Stimulated activated CD4-positive, alpha-beta T cell treated with anti-CD3 and anti-CD28 coated beads, TNF-alpha, amount 100 ng/mL, for 24 hours (primary cell): ENCODE measurements at places on chromosomes 7 and 10.

- DNase-seq: no peak
Observed at GRCh38 chr10:46549171-46550075, 7.0 kb downstream of the GPRIN2 start.

- DNase-seq: no peak
Observed at GRCh38 chr10:60480865-60481563, 91.3 kb upstream of the ANK3 start.

- DNase-seq: no peak
Observed at GRCh38 chr10:89705466-89705865, 4.1 kb downstream of the KIF20B start.

DNA sequence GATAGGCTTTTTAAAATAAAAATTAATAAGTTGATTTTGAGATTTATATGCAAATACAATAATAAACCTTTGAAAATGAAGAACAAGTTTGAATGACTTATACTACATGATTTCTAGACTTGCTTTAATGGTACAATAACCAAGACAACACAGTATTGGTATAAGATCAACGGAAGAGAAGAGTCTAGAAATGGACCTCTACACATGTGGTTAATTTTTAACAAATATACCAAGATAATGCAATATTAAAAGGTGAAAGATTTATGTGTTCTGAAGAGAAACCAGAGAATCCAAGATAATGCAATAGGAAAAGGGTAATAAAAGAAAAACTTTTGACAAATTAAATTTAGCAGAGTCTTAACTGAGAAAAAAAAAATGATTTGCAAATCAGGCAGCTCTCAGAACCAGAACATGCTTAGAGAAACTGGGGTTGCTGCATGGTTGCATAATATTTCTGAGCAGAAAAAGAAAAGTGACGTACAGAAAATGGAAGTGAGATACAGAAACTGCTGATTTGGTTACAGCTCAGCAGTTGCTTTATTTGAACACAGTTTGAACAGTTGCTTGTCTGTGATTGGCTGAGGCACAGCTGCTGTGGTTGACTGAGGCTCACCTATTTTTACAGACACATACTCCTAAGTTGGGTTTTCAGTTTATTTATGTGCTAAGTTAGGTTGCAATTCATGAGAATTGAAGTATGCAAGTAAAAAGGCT is 365.9 kb downstream of the CRPPA start:
- no peak for DNase-seq

DNA sequence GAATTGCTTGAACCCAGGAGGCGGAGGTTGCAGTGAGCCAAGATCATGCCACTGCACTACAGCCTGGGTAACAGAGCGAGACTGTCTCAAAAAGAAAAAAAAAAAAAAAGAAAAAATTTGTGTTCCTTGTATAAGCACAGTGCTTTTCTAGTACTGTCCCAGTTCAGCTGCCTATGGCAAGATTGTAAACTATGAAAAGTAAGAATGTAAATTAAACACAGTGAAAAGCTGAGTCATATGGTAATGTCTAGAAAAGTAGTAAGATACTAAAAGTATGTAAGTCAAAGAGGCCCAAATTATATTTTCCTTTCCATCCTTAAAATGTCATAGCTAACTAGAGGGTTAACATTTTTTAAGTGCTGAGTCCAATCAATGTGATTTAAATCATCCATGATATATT is 42.8 kb downstream of the RBM20 start:
- no peak for DNase-seq

GRCh38 chr10:24869354-24870015 is 82.9 kb downstream of the PRTFDC1 start:
- DNase-seq: no peak

DNA sequence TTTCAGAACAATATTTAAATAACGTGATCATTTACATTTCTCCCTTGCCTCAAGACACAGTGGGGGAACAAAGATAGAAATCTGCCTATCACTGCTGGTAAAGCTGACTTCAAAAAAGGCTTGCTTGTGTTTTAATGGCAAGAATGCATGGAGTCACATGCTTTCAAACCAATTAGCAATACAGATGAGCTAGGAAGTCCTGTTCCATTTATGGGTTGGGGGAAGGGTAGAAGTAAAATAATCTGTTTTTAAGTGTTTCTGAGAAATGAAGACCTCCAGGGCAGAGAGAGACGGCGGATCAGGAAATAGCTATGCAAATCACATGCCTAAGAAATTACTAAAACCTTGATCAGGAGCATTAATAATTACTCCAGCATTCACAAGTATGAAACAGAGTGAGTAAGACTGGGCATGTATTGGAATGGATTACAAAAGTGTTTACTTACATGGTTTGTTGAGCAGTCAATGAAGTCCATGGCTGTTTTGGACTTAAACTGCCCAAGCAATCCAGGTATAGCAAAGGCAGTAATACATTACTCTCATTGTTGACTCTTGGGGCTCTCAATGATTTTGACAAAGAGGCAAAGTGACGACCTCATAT is 142.0 kb downstream of the ARID5B start:
- no peak for DNase-seq

- DNase-seq: no peak
Observed at GRCh38 chr10:76444034-76444800, 1012.8 kb downstream of the LRMDA start.

DNA sequence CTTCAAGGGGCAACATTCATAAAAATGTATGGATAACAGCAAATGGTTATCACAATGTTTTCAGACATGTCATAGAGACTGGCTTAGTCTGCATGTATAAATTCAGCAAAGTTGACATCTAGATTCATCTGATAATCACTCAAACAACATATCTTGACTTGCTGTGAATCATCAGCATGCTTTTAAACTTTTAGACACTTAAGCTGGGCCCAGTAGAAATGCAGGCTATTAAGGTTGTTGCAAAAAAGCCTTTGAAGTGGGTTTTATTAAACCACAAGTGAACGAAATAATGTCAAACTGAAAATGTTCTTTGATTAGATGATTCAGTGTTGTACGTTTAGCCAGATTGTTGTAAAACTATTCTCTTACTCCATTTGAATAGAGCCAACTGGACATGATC is 759.6 kb downstream of the NXPH1 start:
- no peak for DNase-seq
